ENCODE measurements at places on chromosomes 4 and X. TPM values are rescaled to one million over a fixed set of nuclear protein-coding genes. Genes with fewer than 3 reads are reported as not detected.
A peak's percentile ranks its signal among the peaks of the same experiment; 100 is the strongest.

Gene SOWAHD
- 0.92 TPM for total RNA-seq

Gene TECRL
- total RNA-seq = not detected

Gene HSFX4
- total RNA-seq = not detected

DNA sequence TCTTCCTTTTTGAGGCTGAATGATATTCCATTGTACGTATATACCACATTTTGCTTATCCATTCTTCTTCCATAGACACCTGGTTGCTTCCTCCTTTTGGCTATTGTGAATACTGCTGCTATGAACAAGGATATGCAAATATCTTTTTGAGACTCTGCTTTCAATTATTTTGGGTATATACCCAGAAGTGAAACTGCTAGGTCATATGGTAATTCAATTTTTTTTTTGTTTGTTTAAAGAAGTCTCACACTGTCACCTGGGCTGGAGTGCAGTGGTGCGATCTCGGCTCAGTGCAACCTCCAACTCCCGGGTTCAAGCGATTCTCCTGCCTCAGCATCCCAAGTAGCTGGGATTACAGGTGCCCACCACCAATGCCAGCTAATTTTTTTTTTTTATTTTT is 75.3 kb downstream of the METTL14 start:
- no peaks in the 10 kb centered on the region for H3K27me3 ChIP-seq
- peaks cover 8% of the 10 kb centered on the region for H3K36me3 ChIP-seq
- H3K4me1 ChIP-seq = no peaks in the 10 kb centered on the region
- no peak overlapping the region for H3K27ac ChIP-seq
- H3K4me3 ChIP-seq = no peak overlapping the region

DNA sequence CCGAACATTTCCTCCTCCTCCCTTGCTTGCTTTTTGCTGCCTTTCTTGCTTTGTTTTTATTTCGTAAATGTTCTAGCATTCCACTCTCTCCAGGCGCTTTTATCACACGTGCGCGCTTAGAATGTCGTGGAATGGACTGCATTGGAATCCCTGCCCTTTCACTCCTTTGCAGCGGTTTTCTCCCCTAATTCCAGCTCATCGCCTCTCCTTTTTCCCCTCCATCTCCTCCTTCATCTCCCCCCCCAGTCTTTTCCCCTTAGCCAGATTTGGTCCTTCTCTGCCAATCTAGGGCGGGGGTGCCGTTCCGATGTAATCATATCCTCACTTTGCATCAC is 579 bp downstream of the OGT start:
- H3K36me3 ChIP-seq = peaks cover 44% of the 10 kb centered on the region
- peak overlapping the region; percentile 12 for H3K27ac ChIP-seq
- H3K4me1 ChIP-seq = no peaks in the 10 kb centered on the region
- H3K4me3 ChIP-seq = peak overlapping the region; percentile 95
- no peak for DNase-seq

DNA sequence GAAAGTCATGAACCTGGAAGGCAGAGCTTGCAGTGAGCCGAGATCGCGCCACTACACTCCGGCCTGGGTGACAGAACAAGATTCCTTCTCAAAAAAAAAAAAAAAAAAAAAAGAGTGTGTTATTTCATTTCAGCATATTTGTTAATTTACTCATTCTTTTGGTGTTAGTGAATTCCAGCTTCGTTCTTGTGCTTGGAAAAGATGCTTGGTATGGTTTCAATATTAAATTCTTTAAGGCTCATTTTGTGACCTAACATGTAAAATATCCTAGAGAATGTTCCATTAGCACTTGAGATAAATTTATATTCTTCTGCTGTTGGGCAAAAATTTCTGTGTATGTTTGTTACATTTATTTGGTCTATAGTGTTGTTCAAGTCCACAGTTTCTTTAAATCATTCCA is 66.8 kb downstream of the SPIN3 start:
- no peak for DNase-seq
- no peaks in the 10 kb centered on the region for H3K27me3 ChIP-seq
- H3K4me3 ChIP-seq = no peak overlapping the region
- H3K36me3 ChIP-seq = peaks cover 7% of the 10 kb centered on the region
- H3K27ac ChIP-seq = no peak overlapping the region
- H3K4me1 ChIP-seq = no peaks in the 10 kb centered on the region

GRCh38 chr4:143016171-143016570 is 168.5 kb upstream of the USP38 start:
- no peaks in the 10 kb centered on the region for H3K27me3 ChIP-seq
- no peak overlapping the region for H3K27ac ChIP-seq
- DNase-seq = no peak

DNA sequence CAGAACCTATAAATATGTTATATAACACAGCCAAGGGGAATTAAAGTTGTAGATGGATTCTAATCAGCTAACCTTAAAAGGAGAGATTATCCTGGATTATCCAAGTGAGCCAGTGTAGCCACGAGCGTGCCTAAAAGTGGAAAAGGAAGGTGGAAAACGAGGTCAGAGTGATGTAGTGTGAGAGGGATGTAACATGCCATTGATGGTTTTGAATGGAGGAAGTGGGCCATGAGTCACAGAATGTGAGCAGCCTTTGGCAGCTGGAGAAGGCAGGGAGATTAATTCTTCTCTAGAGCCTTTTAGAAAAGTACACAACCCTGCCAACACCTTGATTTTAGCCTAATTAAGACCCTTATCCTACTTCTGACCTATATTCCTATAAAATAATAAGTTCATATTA is 149.1 kb downstream of the SLC39A8 start:
- H3K27me3 ChIP-seq = no peaks in the 10 kb centered on the region
- no peak overlapping the region for H3K27ac ChIP-seq
- no peak for DNase-seq

GRCh38 chr4:67687636-67688035 is 13.3 kb downstream of the UBA6 start:
- no peak for DNase-seq
- no peaks in the 10 kb centered on the region for H3K27me3 ChIP-seq
- H3K4me3 ChIP-seq = no peak overlapping the region
- no peak overlapping the region for H3K27ac ChIP-seq
- peaks cover 24% of the 10 kb centered on the region for H3K36me3 ChIP-seq
- H3K4me1 ChIP-seq = no peaks in the 10 kb centered on the region

DNA sequence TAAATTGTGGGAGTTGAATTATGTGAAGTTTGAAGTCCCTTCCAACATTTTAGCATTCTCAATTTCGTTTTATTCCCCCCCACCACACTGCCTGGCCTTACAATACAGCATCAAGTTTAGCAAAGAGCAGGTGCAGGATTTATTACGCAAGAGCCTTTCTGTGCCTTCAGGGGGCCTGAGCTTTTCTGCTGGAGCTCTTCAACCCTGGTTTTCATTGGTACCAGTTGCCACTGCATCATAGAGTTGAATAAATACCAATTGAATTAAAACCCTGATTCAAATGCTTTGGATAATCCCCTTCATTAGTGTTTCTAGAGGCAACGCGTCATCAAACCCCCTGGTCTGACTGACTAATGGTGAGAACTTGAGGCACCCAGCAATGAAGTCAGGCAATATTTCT is 43.6 kb upstream of the KIT start:
- no peaks in the 10 kb centered on the region for H3K4me1 ChIP-seq
- H3K4me3 ChIP-seq = no peak overlapping the region
- H3K36me3 ChIP-seq = no peaks in the 10 kb centered on the region
- DNase-seq = no peak
- no peak overlapping the region for H3K27ac ChIP-seq

GRCh38 chr4:18858229-18858922 is 836.8 kb upstream of the LCORL start:
- no peaks in the 10 kb centered on the region for H3K36me3 ChIP-seq
- H3K27ac ChIP-seq = no peak overlapping the region
- no peaks in the 10 kb centered on the region for H3K4me1 ChIP-seq
- no peaks in the 10 kb centered on the region for H3K27me3 ChIP-seq

DNA sequence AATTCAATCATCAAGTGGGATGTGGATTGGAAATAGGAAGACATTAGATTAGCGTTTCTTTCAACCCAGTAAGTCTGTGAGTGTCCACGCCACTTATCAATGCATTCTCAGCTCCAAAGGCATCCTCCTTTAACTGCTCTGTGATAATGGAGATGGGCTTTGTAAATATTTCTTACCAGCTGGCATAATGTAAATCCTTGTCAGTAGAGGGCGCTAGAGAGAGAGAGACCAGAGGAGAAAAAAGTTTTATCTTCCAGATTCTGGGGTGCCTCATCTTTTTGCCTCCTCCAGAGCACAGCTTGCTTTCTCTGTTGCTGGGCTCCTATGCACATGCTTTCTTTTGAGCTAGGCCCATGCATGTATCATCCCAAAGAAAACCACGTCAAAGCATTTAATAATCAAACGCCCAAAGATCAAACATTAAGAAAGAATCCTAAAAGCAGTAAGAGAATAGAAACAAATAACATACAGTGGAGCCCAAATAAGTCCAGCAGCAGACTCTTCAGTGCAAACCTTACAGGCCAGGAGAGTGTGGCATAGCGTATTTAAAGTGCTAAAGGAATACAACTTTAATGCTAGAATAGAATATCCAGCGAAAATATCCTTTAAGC is 9.6 kb upstream of the MTMR1 start:
- no peak overlapping the region for H3K4me3 ChIP-seq
- no peaks in the 10 kb centered on the region for H3K27me3 ChIP-seq
- H3K27ac ChIP-seq = no peak overlapping the region
- DNase-seq = no peak
- peaks cover 6% of the 10 kb centered on the region for H3K36me3 ChIP-seq

DNA sequence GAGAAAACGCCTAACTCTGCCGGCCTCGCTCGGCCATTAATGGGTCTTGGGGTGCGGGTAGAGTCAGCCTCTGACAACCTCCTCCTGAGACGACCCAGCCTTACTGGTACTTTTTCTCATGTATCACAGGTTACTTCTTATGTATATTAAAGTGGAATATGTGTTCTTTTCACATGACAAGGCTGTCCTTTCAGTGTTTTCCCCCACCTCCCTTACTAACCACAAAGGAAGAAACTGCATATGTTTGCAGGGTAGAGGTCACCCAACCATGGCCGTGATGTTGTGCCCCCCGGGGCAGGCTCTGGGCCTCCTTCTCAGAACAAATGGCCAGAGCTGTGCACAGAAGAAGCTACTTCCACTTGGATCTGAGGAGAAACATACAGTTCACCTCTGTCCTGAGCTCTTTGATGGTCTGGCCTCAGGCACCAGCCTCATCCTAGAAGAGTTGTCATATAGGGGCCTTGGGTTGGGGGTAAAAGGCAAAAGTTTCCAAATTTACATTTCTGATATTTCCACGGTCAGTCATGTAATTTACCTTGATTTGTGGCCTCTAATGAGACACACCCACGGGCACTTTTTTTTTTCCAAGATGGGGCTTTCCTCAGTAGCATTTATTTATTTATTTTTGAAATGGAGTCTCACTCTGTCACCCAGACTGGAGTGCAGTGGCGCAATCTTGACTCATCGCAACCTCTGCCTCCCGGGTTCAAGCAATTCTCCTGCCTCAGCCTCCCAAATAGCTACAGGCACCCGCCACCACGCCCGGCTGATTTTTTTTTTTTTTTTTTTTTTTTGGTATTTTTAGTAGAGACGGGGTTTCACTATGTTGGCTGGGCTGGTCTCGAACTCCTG is 1.9 kb downstream of the SOWAHD start:
- H3K27ac ChIP-seq = no peak overlapping the region
- DNase-seq = no peak
- no peaks in the 10 kb centered on the region for H3K36me3 ChIP-seq
- H3K4me1 ChIP-seq = peaks cover 2% of the 10 kb centered on the region

DNA sequence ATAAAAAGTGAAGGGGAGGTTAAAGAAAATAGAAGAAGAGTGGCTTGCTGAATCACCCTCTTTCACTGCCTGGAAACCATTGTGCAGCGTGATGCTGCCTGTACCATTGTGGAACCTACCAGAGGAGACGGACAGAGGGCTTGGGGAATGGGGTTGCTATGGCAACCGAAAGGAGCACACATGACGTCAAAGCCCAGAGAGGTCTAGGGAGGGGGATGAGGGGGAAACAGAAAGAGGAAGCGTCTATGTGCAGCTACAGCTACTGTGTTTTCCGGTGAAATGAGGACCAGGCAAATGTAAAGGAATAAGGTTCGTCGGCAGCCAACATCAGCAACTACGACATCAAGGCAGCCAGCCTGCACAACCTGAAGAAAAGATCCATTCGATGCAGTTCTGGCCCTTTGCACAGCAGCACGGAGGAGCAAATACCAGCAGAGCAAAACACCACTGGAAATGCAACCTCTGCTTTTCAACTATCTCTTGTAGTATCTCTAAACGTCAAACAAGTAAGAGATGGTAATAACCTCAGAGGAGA is at the start of gene MAPK10:
Gene MAPK10 (minus strand): TSS at position 110 of the 535 bp plus-strand sequence.
- H3K36me3 ChIP-seq = no peaks in the 10 kb centered on the region
- peak; percentile 82 for DNase-seq
- H3K4me3 ChIP-seq = peak within 1 kb of the TSS; percentile 82
- H3K27me3 ChIP-seq = no peaks in the 10 kb centered on the region
- H3K27ac ChIP-seq = no peak within 1 kb of the TSS
